ENCODE measurements at places on chromosomes 5 and 9. TPM values are rescaled to one million over a fixed set of nuclear protein-coding genes. Genes with fewer than 3 reads are reported as not detected.
A peak's percentile ranks its signal among the peaks of the same experiment; 100 is the strongest.

- H3K36me3 ChIP-seq: no peaks in the 10 kb centered on the region
- no peaks in the 10 kb centered on the region for H3K27me3 ChIP-seq
- DNase-seq: no peak
- no peak overlapping the region for H3K27ac ChIP-seq
- peaks cover 41% of the 10 kb centered on the region for H3K4me1 ChIP-seq
These were observed 12.0 kb downstream of the TMEM8B start for GRCh38 chr9:35840881-35841644.

- no peaks in the 10 kb centered on the region for H3K27me3 ChIP-seq
- no peak overlapping the region for H3K4me3 ChIP-seq
- peaks cover 6% of the 10 kb centered on the region for H3K36me3 ChIP-seq
- H3K4me1 ChIP-seq: peaks cover 5% of the 10 kb centered on the region
- DNase-seq: no peak
These were observed 31.5 kb upstream of the EQTN start for GRCh38 chr9:27328483-27328882.

DNA sequence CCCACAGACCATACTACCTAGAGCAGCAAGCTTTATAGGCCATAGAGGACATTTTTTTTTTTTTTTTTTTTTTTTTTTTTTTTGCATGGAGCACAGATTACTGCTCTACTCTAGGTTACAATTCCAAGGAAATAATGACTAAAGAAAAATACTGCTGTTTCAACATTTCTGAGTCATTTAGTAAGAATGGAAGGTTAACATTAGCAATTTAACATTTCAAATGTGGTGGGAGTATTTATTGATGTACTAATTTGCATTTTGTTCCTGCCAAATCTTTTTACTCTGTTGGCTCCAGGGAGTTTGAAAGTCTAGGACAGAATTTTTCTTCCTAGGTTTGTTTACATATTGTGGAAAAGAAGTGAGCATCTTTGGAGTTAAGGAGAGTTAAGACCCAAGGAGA lies 142.1 kb upstream of the CCDC152 start:
- no peak overlapping the region for H3K4me3 ChIP-seq
- DNase-seq: no peak
- no peaks in the 10 kb centered on the region for H3K27me3 ChIP-seq
- H3K36me3 ChIP-seq: no peaks in the 10 kb centered on the region

DNA sequence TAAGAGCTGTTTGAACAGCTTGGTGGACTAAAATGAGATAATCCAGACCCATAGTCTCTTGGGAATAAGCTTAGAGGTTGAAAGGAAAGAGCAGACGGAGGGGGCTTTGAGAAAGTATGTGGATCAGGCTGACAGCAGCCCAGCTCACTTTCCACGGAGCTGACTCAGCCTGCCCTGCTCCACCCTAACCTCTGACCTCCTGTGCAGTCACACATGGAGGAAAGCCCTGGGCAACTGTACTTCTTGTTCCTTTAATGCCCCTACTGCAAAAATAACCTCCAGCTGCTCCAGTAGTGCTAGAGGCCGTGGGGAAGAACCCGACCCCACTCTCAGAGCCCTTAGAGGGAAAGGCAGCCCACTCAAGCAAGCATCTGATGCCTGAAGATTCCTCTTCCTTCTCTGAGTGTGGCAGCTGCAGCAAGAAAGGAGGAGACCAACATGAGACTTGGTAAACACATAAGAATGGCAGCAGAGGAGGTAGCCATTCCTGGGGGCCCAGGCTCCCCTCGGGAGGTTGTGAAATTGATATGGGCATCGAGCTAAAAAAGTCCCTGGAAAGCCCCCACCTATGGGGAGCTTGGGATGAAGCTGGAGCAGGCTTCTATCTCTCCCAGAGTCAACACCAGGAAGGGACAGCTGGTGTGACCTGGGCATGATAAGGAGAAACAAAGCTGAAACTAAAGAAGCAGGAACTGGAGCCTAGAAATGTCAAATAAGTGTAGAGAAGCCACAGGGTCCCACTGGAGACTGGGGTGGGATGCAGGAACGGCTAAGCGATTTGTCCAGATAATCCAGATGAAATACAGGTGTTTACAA lies 204.3 kb downstream of the PIK3R1 start:
- peaks cover 33% of the 10 kb centered on the region for H3K4me1 ChIP-seq
- no peaks in the 10 kb centered on the region for H3K36me3 ChIP-seq
- H3K4me3 ChIP-seq: no peak overlapping the region
- DNase-seq: no peak

GRCh38 chr9:100351508-100351907 lies 1.2 kb downstream of the TEX10 start:
- H3K36me3 ChIP-seq: peaks cover 6% of the 10 kb centered on the region
- peak overlapping the region; percentile 86 for H3K4me3 ChIP-seq
- H3K27ac ChIP-seq: no peak overlapping the region
- peaks cover 21% of the 10 kb centered on the region for H3K4me1 ChIP-seq
- no peak for DNase-seq

GRCh38 chr5:132446621-132447020 lies 44.0 kb downstream of the IRF1 start:
- H3K4me1 ChIP-seq: peaks cover 40% of the 10 kb centered on the region
- H3K4me3 ChIP-seq: no peak overlapping the region
- no peaks in the 10 kb centered on the region for H3K36me3 ChIP-seq

GRCh38 chr9:88733651-88734421 lies 198.9 kb downstream of the NXNL2 start:
- no peaks in the 10 kb centered on the region for H3K27me3 ChIP-seq
- peak overlapping the region; percentile 33 for H3K27ac ChIP-seq
- peaks cover 14% of the 10 kb centered on the region for H3K4me1 ChIP-seq
- H3K4me3 ChIP-seq: no peak overlapping the region
- no peaks in the 10 kb centered on the region for H3K36me3 ChIP-seq
- no peak for DNase-seq

DDX4 gene
- total RNA-seq: not detected

DPYSL3 gene
- 12.0 TPM for total RNA-seq

SOHLH1 gene
- not detected for total RNA-seq

GARIN3 gene
- total RNA-seq: not detected
